ENCODE measurements at places on chromosomes 16 and 17.

DNA sequence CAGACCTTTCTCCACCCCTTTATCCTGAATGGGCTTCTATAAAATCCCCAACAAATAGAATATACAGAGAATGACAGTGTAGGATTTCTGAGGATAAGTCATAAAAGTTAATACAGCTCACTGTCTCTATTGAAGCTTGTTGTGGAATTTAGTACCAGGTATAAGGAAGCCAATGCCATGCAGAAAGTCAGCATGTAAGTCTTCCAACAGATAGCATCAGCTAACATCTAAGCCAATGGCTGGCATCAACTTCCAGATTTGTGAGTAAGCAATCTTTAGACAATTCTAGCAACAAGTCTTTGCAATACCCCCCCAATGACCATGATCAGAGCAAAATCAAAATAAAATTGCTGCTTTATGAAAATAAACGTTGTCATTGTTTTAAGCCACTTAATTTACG is 22.5 kb upstream of the LRRC37A3 start:
- DNase-seq = no peak

GRCh38 chr16:9061358-9061813 is 30.1 kb upstream of the HAPSTR1 start:
- no peak for DNase-seq

GRCh38 chr17:4534515-4534914 is 20.7 kb downstream of the MYBBP1A start:
- DNase-seq = no peak

- no peak for DNase-seq
These were observed 47.2 kb downstream of the ANKRD11 start for GRCh38 chr16:89442990-89443726.

DNA sequence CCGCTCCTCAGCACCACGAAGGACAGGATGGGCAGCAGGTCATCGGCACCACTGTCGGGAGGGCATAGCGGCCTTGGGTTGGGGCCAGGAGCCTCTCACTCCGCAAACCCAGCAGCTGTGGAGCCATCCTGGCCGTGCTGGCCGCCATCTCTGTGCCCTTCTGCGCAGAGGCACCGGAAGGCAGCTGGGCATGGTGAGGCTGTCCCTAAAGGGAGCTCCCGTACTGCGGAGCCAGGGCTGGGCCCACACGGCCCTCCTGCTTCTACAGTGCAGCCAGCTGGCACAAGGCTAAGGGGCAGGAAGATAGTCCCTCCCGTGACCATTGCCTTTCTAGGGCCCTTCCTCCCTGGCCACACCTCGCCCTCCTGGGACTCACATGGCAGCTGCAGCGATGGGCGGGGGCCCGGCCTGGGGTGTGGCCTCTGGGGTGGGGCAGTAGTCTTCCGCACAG is 7.0 kb upstream of the SPATA2L start:
- DNase-seq = no peak

DNA sequence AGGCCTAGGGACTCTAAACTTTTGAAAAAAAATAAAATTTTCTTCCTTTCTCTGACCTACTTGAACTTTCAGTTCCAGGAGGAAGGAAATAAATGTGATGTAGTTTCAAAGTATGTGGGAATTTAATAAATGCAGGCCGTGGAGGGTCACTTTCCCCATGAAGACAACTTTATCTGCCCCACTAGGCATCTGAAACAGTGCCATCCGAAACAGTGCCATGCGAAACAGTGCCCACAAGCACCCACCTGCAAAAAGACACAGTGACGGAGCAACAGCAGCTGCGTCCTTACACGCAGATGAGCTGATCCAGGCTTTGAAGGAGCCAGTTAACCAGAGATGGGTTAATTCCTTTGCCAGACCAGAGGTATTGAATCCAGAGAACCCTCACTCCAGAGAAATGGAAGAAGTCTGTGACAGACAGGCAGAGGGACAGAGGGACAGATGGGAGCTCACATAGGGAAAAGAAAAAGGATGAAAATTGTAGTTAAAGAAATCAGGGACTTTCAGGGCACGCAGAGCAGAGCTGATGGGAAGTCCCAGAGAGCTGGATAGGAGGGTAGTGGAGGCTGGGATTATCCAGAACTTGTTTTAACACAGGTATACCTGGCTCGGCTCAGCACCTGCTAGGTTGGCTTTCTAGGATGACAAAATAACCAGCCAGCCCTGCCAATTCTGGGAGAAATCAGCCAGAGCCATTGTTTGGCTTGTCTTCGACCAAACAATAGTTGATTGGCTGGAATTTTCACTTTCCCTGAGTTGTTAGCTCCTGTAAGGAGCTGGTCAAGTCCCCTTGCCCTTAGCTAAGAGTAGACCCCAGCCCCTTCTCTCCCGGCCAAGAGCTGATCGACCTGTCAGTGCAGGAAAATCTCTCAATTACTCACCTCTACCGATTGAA is 17.1 kb upstream of the HOXB13 start:
- no peak for DNase-seq

DNA sequence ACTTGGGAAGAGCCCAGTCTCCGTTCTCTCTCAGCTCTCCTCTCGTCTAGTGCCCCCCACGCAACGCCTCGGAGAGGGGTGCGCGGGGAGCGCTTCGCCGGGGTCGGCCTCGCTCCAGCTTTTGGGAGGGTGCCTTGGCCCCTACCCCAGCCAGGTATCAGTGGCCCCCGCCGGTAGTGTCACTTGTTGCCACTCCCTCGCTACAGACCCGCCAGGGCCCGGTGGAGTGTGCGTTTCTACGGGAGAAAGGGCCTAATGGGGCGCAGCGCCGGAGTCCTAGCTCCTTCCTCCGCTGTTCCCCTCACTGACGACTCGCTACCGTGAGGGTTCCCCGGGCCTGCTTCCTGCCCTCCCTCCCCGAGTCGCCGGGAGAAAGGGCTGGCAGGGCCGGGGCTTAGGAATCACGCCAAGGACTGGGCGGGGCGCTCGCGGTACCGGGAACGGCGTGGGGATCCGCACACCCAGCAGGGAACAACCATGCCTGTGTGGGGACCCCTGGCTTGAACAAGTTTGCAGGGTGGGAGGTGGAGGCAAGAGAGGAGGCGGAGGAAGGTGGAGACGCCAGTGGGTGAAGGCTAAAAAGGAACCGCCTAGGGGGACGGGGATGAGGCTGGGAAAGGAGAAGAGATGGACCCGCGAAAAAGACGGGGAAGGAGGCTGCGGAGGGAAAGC is 997 bp upstream of the CDH11 start:
- DNase-seq = no peak

GRCh38 chr17:6071528-6072065 is 1.4 kb downstream of the WSCD1 start:
- DNase-seq = no peak

DNA sequence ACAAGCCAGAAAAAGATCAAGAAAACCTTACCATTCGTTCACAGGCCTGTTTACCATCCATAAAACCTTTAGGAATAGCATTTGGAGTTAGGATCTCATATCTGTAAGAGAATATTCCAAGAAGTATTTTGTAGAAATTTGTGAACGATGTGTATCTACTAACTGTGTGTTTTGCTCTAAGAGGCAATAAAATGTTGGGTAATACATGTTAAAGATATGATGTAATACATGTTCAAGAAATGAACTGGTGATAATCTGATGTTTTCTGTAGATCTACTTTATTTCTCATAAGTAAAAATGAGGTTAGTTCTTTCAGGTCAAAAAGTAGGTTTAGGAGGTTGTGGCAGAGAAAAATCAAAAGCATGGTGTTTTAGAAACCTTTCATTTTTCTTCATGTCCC is 83.2 kb downstream of the NDEL1 start:
- no peak for DNase-seq

- no peak for DNase-seq
These were observed 52.8 kb downstream of the CDH11 start for GRCh38 chr16:65069065-65069464.

DNA sequence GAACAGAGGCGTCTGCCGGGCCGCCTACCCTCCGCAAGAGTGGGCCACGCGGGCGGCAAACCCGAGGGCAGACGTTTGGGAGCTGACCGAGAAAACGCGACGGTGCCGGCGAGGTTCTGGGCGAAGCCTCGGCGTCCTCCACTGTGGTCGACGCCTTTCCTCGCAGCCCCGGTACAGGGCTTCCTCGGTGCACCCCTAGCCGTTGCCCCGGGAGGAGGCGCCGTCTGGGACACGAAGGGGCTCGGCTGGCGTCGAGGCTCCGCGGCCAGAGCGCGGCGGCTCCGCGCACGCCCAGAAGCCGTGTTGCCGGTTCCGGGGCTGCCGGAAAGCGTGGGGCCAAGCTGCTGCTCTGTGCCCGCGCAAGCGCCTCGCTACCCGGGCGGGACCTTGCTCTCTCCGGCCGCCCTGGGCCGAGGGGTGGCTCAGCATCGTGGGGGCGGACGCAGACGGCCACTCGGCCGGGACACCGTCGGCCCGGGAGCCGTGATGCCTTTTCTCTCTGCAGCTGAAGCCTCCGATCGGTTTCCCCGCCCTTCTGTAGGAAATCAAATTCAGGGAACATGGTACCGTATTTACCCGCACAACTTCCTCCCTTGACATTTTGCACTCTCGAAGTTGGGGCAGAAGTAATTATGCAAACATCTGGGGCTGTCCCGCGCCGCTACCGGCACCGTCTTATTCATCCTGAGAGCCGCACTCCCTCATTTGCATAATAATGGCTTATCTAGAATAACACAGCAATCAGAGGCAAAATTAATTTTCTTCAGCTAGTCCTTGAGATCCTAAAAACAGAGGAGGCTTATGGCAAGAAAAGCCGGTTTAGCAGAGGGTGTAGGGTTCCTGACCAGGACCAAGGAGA is 7.3 kb upstream of the CBX8 start:
- DNase-seq = peak; percentile 69

DNA sequence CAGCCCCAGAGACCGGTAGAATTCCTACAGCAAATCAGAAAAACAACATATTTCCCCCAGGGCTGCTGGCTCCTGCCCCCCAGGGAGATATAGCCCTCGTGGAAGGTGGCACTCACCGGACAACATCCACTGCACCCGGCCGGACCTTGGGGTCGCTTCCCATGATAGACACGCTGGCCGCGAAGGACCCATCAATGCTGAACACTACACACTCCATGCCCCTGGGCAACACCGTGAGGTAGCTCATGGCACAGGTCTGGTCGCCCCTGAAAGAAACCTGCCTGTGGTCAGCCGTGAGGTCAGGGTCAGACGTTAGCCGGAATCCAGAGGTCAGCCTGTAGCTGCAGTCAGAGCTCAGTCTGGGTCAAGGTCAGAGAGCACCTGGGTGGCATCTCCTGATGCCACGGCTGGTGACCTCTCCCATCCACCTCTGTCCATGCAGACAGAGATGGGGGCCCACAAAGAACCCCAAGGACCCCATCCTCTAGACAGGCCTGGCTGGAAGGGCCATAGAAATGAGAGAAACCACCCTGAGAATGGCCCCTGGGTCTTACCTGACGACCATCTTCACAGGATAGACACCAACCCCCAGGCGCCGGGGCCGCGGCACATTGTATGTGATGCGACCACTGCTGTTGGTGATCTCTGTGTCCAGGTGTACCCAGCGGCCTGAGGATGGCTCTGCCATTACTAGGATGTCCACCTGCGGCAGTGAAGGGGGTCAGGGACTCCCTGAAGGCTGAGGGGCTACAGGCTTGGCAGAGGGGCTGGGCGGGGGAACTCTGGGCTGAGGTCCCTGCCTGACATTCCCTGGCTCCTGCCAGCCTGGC is 19.6 kb downstream of the PIMREG start:
- DNase-seq = no peak

GRCh38 chr17:57255182-57255775 is 1.0 kb upstream of the MSI2 start:
- DNase-seq = no peak

DNA sequence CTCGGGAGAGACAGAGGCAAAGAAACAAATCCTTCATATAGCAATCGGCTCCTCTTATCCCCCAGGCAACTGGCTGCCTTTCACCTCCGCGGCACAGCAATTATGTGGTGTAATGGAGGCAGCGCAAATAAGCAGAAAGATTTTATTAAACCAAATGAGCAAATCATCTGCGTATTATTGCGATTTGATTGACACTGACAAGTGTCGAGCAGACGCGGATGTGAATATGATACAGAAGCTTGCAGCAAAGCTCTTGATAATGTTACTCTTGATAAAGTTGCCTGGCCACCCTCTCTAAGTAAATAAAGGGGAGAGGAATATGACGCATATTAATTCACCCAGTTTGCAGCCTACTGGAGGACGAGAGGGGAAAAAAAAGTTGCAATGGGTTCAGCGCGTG is 26.5 kb upstream of the AKTIP start:
- DNase-seq = no peak

GRCh38 chr17:41736983-41737679 is 2.7 kb upstream of the HAP1 start:
- DNase-seq = no peak

- DNase-seq = no peak
These were observed 11.9 kb downstream of the IKZF3 start for GRCh38 chr17:39852239-39852638.

GRCh38 chr17:17670701-17671305 is 10.5 kb upstream of the RAI1 start:
- no peak for DNase-seq

- DNase-seq = no peak
These were observed 60.6 kb downstream of the HLF start for GRCh38 chr17:55325406-55325805.

DNA sequence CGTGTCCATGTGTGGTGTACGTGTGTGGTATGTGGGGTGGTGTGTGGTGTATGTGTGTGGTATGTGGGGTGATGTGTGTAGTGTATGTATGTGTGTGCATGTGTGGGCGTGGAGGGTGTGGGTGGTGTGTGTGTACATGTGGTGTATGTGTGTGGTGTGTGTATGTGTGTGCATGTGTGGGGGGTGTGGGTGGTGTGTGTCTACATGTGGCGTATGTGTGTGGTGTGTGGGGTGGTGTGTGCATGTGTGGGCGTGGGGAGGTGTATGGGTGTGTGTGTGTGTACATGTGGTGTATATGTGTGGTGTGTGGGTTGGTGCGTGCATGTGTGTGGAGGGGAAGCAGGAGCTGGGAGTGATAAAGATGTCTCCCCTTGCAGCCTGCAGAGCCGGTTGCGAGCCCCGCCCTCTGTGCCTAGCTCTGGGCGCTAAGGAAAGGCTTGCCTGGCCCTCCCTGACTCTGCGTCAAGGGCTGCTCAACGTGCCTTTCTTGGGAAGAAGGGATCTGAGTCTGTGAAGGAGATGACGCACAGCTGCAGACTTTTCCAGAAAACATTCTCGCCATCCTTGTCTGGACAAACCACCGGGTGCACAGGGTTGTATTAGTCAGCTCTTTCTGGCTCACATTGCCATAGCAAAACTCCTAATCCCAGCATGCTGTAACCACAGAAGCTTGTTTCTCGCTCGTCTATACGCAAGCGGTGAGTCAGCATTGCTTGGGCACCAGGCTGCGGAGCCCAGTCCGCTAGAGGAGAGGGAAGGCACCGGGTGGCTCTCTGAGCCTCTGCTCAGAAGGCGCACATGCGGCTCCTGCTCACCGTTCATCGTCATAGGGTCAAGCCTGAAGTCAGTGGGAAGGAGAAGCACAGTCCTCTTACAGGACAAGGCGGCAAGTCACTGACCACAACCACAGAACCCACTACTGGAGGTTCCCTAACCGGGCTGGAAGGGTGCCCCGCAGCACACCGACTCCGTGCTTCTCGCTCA is 2.0 kb upstream of the CD300H start:
- no peak for DNase-seq

DNA sequence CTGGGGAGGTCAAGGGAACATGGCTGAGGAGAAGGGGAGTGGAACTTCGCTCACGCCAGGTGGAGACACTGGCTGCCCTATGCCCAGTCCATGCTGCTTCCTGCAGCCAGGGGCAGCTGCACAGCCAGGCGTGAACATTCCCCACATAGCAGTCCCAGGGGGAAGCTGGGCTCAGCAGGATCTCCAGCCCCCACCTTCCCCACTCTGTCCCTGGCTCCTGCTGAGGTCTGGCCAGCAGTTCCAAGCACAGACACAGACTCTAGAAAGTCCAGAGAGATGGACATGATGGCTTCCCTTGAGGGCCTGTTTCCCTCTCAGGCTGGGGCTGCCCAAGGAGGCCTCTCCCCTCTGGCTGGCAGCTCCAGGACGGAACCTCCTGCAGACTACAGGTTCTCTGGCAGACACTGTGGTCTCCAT is 9.3 kb downstream of the JUP start:
- no peak for DNase-seq
